Dermis microvascular lymphatic vessel endothelial cell (primary cell): ENCODE measurements at places on chromosomes 3 and 15. TPM values are rescaled to one million over a fixed set of nuclear protein-coding genes. Genes with fewer than 3 reads are reported as not detected.
A peak's percentile ranks its signal among the peaks of the same experiment; 100 is the strongest.

- no peak for DNase-seq
These were observed 217.4 kb upstream of the WNT5A start for GRCh38 chr3:55704521-55704920.

DNA sequence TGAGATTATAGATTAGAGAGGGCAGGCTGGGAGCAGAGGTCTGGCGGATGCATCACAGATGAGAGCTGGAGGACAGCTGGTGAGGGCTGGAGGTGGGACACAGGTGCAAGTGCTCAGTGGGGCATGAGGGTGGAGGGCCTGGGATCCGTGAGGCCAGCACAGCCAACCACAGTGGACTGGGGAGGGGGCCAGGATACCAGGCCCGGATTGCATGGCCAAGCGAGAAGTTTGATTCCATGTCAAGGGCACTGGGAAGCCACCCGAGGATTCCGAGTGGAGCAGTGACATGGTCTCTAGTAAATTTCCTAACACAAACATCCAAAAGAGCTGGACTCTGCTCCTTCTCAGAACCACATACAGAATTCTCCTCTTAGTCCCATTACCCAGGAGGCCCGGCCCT, 44.0 kb upstream of the SLC41A3 start:
- DNase-seq, result no peak

DNA sequence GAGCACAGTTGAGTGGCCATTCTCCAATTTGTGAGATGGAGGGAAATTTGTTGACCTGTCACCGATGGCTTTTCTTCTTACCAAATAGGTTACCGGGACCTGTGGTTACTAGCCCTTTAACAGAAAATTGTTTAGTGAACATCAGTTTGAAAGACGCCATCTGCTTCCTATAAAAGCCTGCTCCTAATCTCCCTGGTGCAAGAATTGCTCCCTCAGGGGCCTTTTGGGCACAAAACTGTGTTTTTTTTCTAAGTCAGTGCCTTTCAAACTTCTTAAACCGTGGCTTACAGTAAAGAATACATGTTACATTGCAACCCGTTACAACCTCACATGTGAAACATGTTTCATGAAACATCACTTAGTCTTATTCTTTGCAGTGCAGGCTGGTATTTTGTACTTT, 15.0 kb downstream of the CACNA2D3 start:
- no peak for DNase-seq

- DNase-seq, result no peak
These were observed 15.5 kb downstream of the ANO10 start for GRCh38 chr3:43606284-43606683.

GRCh38 chr3:172543419-172543818, 20.2 kb upstream of the TNFSF10 start:
- DNase-seq, result no peak

GRCh38 chr3:72155391-72156064, 370.6 kb upstream of the PROK2 start:
- peak; percentile 95 for DNase-seq

GRCh38 chr3:107676469-107677309, 153.9 kb downstream of the BBX start:
- DNase-seq, result no peak

GRCh38 chr3:56309465-56309864, 158.8 kb downstream of the ERC2 start:
- no peak for DNase-seq

CCDC39 gene
- total RNA-seq, result under 0.01 TPM in 2 replicates

PLA2G4D gene
- total RNA-seq, result not detected in 2 replicates
